HFFc6 (cell line): ENCODE measurements at places on chromosomes 11 and 22. TPM values are rescaled to one million over a fixed set of nuclear protein-coding genes. Genes with fewer than 3 reads are reported as not detected.

DNA sequence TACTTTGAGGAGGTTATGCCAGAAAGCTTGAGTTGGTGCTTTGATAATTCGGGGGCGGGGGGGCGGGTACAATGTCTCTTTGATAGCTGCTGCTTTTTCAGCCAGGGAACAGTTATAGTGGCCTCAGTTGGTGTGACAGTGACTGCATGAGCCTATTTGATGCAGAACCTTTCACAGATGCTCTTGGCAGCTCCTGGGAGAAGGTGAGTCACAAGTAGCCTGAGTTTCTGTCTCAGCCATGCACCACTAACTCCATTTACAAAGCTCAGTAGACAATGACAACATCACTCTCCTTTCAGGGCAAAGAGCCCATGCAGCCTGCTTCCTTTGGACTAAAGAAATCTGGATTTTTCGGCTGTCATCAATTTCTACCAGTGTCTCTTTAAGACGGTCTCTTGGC lies 42.1 kb upstream of the SEZ6L start:
- H3K36me3 ChIP-seq: no peaks in the 10 kb centered on the region; the same call in 1 of the 2 replicates
- no peak overlapping the region for H3K27ac ChIP-seq

- no peak for DNase-seq
- H3K36me3 ChIP-seq: peaks cover 31% of the 10 kb centered on the region
- H3K27ac ChIP-seq: no peak overlapping the region
- H3K4me3 ChIP-seq: no peak overlapping the region; the same call in 1 of the 2 replicates
- no peaks in the 10 kb centered on the region; the same call in 1 of the 2 replicates for H3K27me3 ChIP-seq
Observed at GRCh38 chr11:19861171-19861570, 148.5 kb downstream of the NAV2 start.

GRCh38 chr11:35458846-35459245 lies 39.5 kb upstream of the SLC1A2 start:
- peaks cover 60% of the 10 kb centered on the region for H3K36me3 ChIP-seq
- DNase-seq: no peak
- H3K27me3 ChIP-seq: no peaks in the 10 kb centered on the region
- H3K4me3 ChIP-seq: no peak overlapping the region
- peaks cover 8% of the 10 kb centered on the region; the same call in 1 of the 2 replicates for H3K4me1 ChIP-seq

DNA sequence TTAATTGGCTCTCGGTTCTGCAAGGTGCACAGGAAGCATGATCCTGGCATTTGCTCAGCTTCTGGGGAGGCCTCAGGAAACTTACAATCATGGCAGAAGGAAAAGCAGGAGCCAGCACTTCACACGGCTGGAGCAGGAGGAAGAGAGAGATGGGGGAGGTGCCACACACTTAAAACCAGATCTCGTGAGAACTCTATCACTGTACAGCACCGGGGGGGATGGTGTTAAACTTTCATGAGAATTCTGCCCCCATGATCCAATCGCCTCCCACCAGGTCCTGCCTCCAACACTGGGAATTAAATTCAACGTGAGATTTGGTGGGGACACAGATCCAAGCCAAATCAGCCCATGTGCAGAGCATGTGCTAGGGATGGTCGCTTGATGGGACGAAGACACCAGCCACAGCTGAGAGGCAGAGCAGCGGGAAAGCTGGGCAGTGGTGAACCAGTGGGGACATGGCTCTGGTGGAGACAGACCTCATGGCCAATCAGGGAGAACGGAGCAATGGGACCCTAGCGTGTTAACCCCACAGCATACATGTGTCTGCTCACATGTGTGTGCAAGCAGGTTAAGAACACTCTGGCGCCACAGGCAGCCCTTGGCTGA lies 6.2 kb downstream of the TANGO2 start:
- no peaks in the 10 kb centered on the region; the same call in 1 of the 2 replicates for H3K27me3 ChIP-seq
- H3K4me1 ChIP-seq: peaks cover 6% of the 10 kb centered on the region
- no peak overlapping the region for H3K4me3 ChIP-seq
- DNase-seq: no peak
- no peaks in the 10 kb centered on the region for H3K36me3 ChIP-seq

OR51I1 gene
- not detected in 3 replicates for total RNA-seq
